ENCODE measurements at places on chromosomes 2 and 18.

GRCh38 chr2:128166746-128167353, 75.8 kb downstream of the UGGT1 start:
- no peak for DNase-seq

DNA sequence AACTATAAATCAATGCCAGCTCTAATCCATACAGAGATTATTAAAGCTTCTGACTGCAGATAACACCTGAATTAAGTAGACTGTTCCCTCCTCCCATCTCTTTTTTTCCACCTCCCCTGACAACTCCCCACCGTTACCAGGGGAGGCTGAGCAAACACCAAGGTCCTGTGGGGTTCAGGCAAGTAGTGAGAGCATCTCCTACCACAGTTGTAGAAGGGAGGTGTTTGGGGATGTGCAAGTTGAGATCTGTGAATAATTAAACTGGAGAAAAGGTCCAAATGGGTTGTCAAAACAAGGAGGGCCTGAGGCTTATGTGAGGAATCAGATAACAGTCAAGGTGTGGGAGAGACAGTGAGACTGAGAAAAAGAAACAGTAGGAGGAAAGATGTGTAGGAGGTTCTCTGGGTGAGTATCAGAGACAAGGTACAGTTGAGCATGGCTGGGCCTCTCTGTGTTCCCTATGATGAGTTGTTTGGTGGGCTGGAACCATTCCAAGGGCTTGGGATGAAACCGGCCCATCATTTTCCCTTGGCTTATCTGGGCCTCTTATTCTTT, 194.6 kb downstream of the CYRIA start:
- no peak for DNase-seq

DNA sequence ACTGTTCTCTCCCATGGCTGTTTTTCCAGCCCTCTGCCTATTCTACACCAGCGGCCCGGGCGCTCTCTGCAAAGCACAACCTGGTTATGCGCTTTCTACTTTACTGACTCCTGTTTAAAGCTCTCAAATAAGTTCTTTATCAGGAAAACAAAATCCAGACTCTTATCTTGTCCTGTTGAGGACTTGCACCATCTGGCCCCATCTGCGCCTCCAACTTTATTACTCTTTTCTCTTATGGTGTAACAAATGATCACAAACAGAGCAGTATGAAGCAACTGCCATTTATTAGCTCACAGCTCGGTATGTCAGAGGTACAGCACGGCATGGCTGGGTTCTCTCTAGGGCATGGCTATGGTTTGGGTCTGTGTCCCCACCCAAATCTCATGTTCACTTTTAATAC, 236.5 kb upstream of the NT5C1B start:
- DNase-seq = no peak

GRCh38 chr2:6880200-6880733, 2.7 kb downstream of the RSAD2 start:
- no peak for DNase-seq

Measured in MG63 (cell line).